Right cardiac atrium (tissue), 5 donors: ENCODE measurements at places on chromosomes 2 and 18. TPM values are rescaled to one million over a fixed set of nuclear protein-coding genes. Genes with fewer than 3 reads are reported as not detected.

TCF23 gene
- 0.06 TPM for total RNA-seq

CEBPZ gene
- 24.0 TPM for total RNA-seq

ZNF516 gene
- total RNA-seq = 13.4 TPM

FBXO48 gene
- total RNA-seq = 0.42 TPM

CD226 gene
- total RNA-seq = 1.4 TPM

EVA1A gene
- not detected for total RNA-seq

AKAIN1 gene
- total RNA-seq = not detected

DPP4 gene
- total RNA-seq = 0.61 TPM

MARCO gene
- total RNA-seq = 37.3 TPM

B3GNT2 gene
- 17.4 TPM for total RNA-seq

GALNT13 gene
- 2.1 TPM for total RNA-seq

SGPP2 gene
- 4.7 TPM for total RNA-seq

STARD7 gene
- total RNA-seq = 158 TPM

MAB21L4 gene
- not detected for total RNA-seq

CEP192 gene
- total RNA-seq = 26.7 TPM

SLC14A1 gene
- 5.2 TPM for total RNA-seq

UGT1A10 gene
- not detected for total RNA-seq

EFHD1 gene
- total RNA-seq = 14.4 TPM

APLF gene
- total RNA-seq = 6.6 TPM

MGAT4A gene
- 37.2 TPM for total RNA-seq

SERPINB5 gene
- total RNA-seq = not detected

PAX8 gene
- 0.68 TPM for total RNA-seq
